Activated CD8-positive, alpha-beta T cell treated with anti-CD3 and anti-CD28 coated beads for 36 hours (primary cell): ENCODE measurements at places on chromosomes 12 and 14. TPM values are rescaled to one million over a fixed set of nuclear protein-coding genes. Genes with fewer than 3 reads are reported as not detected.

Gene PLEKHH1
- 4.8 TPM for total RNA-seq

Gene CLEC4E
- not detected for total RNA-seq

GRCh38 chr12:92601680-92602079 is 101.1 kb upstream of the PLEKHG7 start:
- H3K27me3 ChIP-seq = no peaks in the 10 kb centered on the region
- H3K4me3 ChIP-seq = no peak overlapping the region
- DNase-seq = no peak

Gene SLC8A3
- total RNA-seq = 0.54 TPM

Gene VRTN
- not detected for total RNA-seq

DNA sequence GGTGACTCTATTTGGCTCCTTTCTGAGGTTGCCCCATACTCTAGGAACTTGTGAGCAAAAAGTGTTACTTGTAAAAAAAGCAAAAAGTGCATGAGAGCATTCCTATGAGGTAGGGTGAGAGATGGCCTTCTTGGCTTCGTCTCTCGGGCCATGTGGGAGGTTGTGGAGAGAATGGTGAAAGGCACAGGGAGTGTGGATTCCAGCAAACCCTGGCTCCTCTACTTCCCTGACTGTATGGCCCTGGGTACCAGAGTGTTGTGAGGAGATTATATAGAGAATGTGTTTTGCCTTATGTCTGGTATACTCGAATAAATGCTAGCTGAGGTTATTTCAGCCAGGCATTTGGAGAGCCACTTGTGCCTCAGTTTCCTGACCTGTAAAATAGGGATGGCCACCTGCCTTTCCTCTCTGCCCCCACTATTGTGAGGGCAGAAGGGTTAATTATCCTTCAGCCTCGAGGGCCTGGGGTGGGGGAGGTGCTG is 11.0 kb downstream of the PLEKHG3 start:
- no peak overlapping the region for H3K4me3 ChIP-seq
- H3K4me1 ChIP-seq = peaks cover 5% of the 10 kb centered on the region
- H3K36me3 ChIP-seq = no peaks in the 10 kb centered on the region
- no peak for DNase-seq

- no peak within 1 kb of the TSS for H3K4me3 ChIP-seq
- peak; percentile 26 for DNase-seq
- no peaks in the 10 kb centered on the region for H3K36me3 ChIP-seq
These were observed at the start of gene ASPG for GRCh38 chr14:104085032-104085888. Gene ASPG (plus strand): TSS chr14:104085700. CDS start chr14:104085771, 71 bp downstream.

Gene SLC5A8
- not detected for total RNA-seq

GRCh38 chr12:42076976-42077375 is 67.7 kb downstream of the GXYLT1 start:
- H3K27me3 ChIP-seq = peaks cover 1% of the 10 kb centered on the region
- no peak overlapping the region for H3K4me3 ChIP-seq
- no peaks in the 10 kb centered on the region for H3K36me3 ChIP-seq
- no peak for DNase-seq
- H3K4me1 ChIP-seq = no peaks in the 10 kb centered on the region
- H3K27ac ChIP-seq = no peak overlapping the region

GRCh38 chr12:113700943-113701342 is 229.3 kb upstream of the LHX5 start:
- peaks cover 16% of the 10 kb centered on the region for H3K27me3 ChIP-seq
- no peaks in the 10 kb centered on the region for H3K4me1 ChIP-seq
- DNase-seq = no peak
- H3K4me3 ChIP-seq = no peak overlapping the region

GRCh38 chr14:104877066-104877805 is 12.2 kb downstream of the CEP170B start:
- no peaks in the 10 kb centered on the region for H3K27me3 ChIP-seq
- no peak overlapping the region for H3K27ac ChIP-seq
- DNase-seq = no peak
- H3K36me3 ChIP-seq = no peaks in the 10 kb centered on the region
- H3K4me3 ChIP-seq = no peak overlapping the region

GRCh38 chr12:14190694-14191093 is 174.8 kb upstream of the ATF7IP start:
- H3K4me1 ChIP-seq = no peaks in the 10 kb centered on the region
- no peak overlapping the region for H3K27ac ChIP-seq
- H3K4me3 ChIP-seq = no peak overlapping the region
- peaks cover 7% of the 10 kb centered on the region for H3K27me3 ChIP-seq
- DNase-seq = no peak

GRCh38 chr12:96212456-96213375 is 18.5 kb downstream of the ELK3 start:
- no peaks in the 10 kb centered on the region for H3K27me3 ChIP-seq

Gene BAG5
- 29.6 TPM for total RNA-seq

Gene GCH1
- 35.4 TPM for total RNA-seq

Gene MAGOHB
- 80.4 TPM for total RNA-seq

Gene B4GALNT3
- 3.4 TPM for total RNA-seq

Gene SLC38A4
- total RNA-seq = not detected

DNA sequence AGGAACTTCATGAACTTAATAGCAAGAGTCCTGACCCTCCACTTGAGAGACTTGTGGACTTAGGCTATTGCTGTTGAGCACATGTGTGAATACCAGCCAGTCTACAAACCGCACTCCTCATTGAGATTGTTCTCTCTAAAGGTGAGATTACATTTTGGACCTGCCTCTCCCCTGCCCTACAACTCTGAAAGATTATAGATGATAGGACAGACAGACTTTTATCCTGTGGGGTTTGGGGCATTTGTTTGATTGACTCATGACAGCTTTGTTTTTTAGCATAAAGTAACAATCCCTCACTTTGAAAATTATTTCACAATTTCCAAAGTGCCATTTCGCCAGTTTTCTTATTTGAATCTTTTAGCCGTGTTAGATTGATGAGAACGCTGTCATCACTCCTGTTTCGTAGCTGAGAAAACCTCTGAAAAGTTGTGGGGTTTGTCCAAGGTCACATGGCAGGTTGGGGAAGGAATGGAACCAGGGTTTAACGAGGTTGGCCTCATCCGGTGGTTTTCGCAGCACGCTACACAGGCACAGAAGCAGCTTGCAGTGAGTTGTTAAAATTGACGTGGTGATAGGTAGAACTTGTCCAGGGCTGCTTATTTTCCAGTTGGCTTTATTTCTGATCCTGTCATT is 836 bp downstream of the EVL start:
- H3K27me3 ChIP-seq = no peaks in the 10 kb centered on the region
- peak overlapping the region; percentile 99 for H3K27ac ChIP-seq
- H3K4me3 ChIP-seq = peak overlapping the region; percentile 89
- peaks cover 51% of the 10 kb centered on the region for H3K4me1 ChIP-seq
- H3K36me3 ChIP-seq = peaks cover 51% of the 10 kb centered on the region

Gene KLHDC1
- 1.2 TPM for total RNA-seq

- no peak for DNase-seq
- H3K27me3 ChIP-seq = no peaks in the 10 kb centered on the region
- no peak overlapping the region for H3K4me3 ChIP-seq
- H3K27ac ChIP-seq = no peak overlapping the region
These were observed 274.6 kb downstream of the RAD51B start for GRCh38 chr14:68094158-68094557.

DNA sequence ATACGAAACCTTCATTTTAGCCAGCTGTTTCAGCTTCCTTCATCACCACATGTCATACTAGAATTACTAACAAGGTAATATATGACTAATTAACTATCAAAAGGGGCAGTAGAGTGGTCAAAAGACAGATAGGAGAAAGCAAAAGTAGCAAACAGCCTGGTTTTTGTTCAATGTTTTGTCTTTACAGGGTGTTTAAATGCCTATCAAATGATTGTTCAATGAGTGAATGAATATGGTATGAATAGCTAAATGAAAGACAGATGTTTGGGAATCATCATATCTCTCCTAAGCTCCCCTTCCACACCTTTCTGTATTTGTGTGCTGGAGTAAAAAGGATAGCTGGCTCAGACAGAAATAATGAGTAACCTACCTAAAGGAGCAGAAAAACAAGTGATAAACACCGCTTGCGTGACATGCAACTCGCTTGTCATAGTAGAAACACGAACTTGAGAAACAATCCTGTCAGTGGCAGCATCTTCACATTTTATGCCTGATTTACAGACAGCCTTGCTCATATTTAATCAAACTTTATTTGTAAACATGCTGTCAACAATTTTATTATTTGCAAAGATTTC is 34.2 kb downstream of the ABCC9 start:
- H3K27me3 ChIP-seq = peaks cover 2% of the 10 kb centered on the region
- no peak for DNase-seq
- H3K4me3 ChIP-seq = no peak overlapping the region

DNA sequence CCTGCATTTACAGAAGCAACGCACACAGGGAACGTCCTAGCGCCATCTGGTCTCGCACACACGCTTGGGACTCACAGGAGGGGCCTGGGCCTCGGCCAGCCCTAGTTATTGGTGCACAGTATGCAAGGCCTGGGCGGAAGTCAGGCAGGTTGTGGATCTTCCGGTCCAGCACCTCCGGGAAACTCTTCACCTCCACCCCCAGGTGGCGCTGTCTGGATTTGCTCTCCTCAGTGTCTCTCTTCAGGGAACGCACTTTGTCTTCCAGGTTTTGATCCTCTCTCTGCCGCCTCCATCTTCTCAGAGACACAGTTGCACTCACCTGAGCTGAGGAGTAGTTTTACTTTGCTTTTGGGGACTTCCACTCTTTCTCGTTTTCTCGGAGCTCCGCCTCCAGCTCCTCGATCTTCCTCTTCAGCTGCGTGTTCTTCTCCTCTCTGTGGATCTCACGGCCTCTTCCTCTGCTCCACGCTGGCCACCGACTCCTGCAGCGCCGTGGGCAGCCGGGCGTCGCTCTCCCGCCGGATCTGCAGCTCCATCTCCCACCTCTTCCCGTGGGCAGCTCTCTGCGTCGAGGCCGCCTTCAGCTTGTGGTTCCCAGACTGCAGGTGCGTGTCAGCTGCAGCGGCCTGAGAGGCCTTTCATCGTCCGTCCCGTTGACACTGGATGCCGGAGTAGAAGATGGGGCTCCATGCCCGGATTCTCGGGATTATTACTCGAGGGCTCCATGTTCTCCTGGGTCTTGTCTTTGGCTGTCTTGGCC is 933.8 kb downstream of the TMEM121 start:
- no peak overlapping the region for H3K27ac ChIP-seq
- H3K4me1 ChIP-seq = no peaks in the 10 kb centered on the region
- no peaks in the 10 kb centered on the region for H3K27me3 ChIP-seq
- no peak for DNase-seq
- no peak overlapping the region for H3K4me3 ChIP-seq
- H3K36me3 ChIP-seq = no peaks in the 10 kb centered on the region

Gene KRT6A
- total RNA-seq = not detected

- no peaks in the 10 kb centered on the region for H3K36me3 ChIP-seq
- no peaks in the 10 kb centered on the region for H3K4me1 ChIP-seq
- H3K27ac ChIP-seq = no peak overlapping the region
- no peak for DNase-seq
- H3K27me3 ChIP-seq = peaks cover 3% of the 10 kb centered on the region
- H3K4me3 ChIP-seq = no peak overlapping the region
These were observed 63.2 kb downstream of the PTCSC3 start for GRCh38 chr14:36113341-36113740.

DNA sequence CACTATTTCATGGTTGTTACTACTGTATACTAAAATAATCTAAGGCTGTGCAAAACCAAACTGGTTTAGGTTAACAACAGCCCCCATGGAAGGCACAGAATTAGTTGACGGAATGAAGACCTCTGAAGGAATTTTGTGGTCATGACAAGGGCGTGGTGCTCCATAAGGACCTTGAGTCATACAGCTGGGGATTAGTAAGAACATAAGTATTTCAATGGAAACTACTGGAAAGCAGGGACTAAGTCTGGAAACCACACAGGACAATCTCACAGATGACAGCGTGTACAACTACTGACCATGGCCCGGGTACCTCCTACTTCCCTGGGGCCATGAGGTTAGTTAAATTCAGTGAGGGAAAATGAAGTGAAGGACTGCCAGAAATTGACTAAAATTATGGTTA is 98.5 kb upstream of the PLEKHA5 start:
- no peak overlapping the region for H3K4me3 ChIP-seq
- no peaks in the 10 kb centered on the region for H3K36me3 ChIP-seq
- H3K27ac ChIP-seq = no peak overlapping the region
- DNase-seq = no peak

DNA sequence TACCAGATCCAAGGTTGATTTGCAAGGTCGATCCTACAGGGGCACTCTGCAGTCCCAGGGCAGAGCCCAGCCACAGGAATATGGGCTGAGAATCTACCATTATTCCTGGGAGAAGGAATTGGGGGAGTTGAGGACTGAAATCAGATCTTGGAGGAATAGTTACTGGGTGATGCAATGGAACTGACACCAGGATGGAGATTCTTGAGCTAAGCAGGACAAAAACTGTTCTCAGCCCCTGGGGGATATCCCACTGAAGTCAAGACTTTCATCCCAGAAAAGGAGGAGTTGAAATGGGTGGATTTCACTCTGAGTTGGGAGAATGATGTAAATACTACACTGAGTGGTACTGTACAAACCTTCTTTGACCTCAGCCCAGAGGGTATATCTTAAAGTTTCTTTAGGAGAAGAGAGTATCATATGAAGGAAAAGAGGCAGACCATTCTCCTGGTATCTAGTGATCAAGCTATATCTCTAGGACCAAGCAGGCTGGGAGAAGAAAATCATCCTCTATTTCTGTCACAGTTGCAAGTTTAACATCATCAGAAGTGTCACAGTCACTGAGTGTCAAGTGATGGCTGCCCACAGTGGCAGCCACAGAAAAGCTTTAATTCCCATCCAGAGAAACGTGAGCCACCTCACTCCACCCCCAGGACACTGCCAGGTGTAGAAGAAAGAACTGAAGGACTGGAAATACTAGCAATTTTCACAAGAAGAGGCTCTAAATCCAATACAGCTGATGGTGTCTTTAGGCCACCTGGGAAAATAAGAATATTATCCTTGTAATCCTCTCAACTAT is 181.9 kb downstream of the NUAK1 start:
- no peaks in the 10 kb centered on the region for H3K36me3 ChIP-seq
- H3K27ac ChIP-seq = no peak overlapping the region
- DNase-seq = no peak
- peaks cover 8% of the 10 kb centered on the region for H3K27me3 ChIP-seq

DNA sequence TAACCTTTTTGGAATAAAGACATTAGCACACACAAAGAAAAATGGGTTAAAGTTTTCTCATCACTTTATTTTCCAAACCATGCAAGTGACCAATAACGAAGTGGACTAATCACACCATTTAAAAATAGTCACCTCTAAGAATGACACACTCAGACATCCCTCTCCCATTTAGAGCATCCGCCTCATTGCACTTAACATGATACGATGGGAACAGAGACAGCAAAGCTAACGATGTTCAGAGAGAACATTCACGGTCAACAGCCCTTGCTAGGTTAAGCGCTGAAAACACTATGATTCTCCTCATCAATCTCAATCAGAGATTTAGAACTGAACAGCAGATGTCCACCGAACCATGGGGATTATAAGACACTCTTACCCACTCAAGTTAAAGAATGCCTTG is 35.8 kb downstream of the NIN start:
- H3K4me1 ChIP-seq = peaks cover 78% of the 10 kb centered on the region
- no peaks in the 10 kb centered on the region for H3K27me3 ChIP-seq
- H3K4me3 ChIP-seq = no peak overlapping the region

Gene CISTR
- not detected for total RNA-seq

- peaks cover 3% of the 10 kb centered on the region for H3K4me1 ChIP-seq
- H3K4me3 ChIP-seq = no peak overlapping the region
- DNase-seq = peak; percentile 56
These were observed 27.6 kb downstream of the BHLHE41 start for GRCh38 chr12:26097046-26097878.
